ENCODE measurements at places on chromosomes 5 and 9.

DNA sequence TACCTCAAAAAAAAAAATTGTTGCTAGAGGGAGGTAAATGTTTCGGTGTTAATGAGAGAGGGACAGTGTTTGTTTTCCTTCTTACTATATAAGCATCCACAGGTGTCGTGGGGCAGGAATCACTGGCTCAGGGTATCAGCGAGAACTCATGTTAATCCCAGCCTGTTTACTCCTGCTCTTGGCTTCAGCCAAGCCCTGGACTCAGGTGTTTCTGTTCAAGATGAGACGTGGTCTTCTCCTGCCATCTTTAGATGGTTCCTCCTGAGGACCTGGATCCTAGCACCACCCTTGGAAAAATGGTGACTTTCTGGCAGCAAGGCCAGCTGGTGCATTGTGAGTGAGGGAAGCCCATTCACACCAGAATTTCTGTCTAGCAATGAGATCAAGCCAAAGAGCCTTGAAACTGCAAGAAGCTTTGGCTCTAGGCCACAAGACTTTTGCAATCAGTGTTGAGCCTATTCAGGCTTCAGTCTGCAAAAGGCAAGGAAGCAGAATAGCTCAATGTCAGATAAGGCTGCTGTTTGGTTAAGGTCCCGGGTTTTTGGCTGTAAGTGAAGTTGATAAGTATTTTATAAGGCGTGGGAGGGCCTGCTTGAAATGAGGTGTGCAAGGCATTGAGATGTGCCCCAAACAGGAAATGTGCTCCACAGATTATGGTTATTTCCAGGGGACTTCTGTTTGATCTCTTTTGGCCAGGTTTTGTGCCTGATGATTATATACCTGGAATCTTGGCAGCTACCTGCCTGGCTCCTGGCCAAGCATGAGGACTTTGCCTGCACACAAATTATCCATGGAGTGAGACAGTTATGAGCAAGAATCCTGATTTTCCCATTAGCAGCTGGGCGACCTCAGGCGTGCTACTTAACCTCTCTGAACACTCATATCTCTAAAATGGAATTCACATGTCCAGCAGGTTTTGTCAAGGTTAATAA lies 99.8 kb downstream of the TENT4A start:
- DNase-seq: no peak

DNA sequence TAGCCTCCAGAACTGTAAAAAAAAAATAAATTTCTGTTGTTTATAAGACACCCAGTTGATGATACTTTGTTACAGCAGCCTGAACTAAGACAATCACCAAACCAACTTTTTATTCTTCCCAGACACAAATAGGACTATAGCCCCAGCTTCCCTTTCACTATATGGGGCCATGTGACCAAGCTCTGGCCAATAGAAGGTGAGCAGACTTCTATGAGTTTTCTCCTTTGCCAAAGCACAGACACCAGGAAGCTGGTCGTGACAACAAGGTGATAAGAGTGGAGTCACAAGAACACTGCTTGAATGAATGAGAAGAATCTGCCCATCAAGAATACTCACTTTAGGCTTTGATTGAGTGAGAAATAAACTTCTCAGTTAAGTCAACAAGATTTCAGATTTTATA lies 217.7 kb downstream of the DEPDC1B start:
- no peak for DNase-seq

GRCh38 chr5:2534251-2534650 lies 217.2 kb downstream of the IRX2 start:
- DNase-seq: no peak

GRCh38 chr5:35246900-35247647 lies 16.8 kb upstream of the PRLR start:
- DNase-seq: no peak

DNA sequence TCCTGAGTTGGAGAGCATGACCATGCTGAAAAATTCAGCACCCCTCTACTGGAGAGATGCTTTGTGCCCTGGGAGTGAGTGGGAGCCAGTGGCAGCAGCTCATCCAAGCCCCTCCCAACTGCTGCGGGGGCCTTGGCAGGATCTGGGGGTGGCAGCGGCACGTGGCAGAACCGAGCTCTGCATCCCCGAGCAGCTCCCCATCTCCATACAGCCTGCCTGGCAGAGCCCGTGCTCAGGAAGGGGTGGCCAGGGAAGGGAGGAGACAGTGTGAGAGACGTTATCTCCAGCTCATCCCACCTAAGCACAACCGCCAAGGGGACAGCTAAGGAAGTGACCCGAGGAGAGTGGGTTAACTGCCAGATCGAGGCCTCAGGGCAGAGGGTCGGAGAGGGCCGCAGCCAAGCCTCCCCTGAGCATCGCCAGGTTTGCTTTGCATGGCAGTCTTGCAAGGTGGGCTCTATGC lies 17.2 kb upstream of the DPM2 start:
- no peak for DNase-seq

DNA sequence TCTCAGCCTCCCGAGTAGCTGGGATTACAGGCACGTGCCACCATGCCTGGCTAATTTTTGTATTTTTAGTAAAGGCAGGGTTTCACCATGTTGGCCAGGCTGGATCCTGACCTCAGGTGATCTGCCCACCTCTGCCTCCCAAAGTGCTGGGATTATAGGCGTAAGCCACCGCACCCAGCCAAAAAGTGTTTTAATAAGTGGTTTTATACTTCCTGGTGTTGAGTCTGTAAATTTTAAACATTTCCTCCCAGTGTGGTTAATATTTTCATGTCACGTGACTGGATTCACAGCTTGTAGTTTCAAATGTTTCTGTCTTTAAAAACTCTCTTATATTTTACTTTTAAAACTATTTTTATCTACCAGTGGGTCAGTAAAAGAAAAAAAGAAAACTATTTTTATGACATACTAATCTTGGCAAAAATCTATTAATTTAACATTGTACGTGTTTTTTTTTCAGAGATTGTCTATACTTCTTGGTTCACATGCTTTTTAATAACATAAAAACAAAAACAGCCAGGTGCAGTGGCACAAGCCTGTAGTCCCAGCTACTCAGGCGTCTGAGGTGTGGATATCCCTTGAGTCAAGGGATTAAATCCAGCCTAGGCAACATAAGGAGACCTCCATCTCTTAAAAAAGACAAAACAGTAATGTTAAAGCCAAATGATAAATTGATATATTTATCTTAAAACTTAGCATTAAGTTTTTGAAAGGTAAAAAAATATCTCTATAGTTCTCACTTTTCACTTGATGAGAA lies 117.1 kb downstream of the DMXL1 start:
- no peak for DNase-seq

DNA sequence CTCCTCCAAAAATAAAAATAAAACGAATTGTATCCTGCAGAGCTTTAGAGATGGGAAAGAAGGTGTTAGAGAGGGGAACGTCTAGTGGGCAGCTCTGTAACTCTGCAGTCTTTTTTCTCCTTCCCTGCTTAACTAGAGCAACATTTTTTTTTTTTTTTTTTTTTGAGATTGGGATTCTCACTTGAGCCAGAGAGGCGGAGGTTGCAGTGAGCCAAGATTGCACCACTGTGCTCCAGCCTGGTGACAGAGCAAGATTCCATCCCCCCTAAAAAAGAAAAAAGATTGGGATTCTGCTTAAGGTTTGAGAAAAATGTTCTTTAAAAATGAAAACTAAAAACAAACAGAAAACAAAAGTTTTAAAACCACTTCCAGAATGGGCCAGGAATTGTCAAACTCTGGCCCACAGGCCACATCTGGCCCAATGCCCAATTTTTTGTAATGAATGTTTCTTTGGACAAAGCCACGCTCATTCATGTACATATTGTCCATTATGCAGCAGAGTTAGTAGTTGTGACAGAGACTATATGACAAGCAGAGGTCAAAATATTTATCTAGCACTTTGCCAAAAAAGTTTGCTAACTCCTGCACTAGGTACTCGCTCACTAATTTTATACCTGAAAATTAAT lies 98.5 kb downstream of the ZCCHC7 start:
- no peak for DNase-seq

GRCh38 chr5:2254880-2255750 lies 372.4 kb upstream of the IRX4 start:
- no peak for DNase-seq

DNA sequence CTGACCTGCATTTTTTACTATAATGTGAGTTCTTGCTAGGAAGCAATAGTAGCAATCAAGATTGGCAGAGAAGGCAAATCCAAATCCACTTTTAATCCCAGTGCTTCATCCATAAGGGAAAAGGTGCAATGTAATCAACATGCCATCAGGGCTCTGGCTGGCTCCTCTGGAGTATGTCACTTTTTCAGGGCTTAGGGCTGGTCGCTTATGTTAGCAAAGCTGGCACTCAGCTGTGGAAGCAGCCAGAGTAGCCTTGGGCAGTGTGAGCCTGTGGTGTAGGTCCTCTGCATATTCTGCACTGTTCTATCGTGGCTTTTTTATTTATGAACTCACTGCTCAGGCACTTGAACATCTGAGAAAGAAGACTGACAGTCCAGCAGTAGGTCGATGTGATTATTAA lies 16.1 kb downstream of the ACTBL2 start:
- no peak for DNase-seq

DNA sequence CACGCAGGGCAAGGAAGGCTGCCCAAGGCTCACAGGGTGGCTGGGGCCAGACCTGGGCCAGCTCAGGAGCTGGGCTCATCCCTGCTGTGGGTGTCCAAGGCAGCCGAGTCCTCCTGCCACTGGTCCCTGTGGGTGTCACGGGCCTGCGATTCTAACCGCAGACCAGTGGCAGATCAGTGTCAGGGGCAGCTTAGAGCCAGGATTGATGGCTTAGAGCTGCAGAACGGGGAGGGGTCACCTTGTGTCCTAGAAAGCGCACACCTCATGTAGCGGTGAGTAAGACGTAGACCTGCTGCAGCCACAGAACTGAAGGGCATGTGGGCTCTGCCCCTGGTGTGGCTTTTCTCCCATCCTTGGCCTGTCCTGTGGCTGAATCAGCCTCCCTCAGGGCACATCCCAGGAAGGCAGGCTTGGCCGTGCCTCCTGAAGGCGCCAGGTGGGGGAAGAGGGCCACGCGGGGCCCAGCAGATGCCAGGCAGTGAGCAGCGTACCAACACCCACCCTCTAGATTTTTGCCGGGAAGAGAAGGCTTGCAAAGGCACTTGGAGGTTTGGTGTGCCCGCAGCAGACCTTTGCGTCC lies 78.3 kb upstream of the FCN2 start:
- no peak for DNase-seq

- DNase-seq: no peak
Observed at GRCh38 chr5:5276430-5276829, 136.3 kb downstream of the ADAMTS16 start.

- DNase-seq: no peak
Observed at GRCh38 chr9:131811405-131811804, 71.5 kb upstream of the RAPGEF1 start.
